Natural killer cell (primary cell): ENCODE measurements at places on chromosomes 3 and 15.

DNA sequence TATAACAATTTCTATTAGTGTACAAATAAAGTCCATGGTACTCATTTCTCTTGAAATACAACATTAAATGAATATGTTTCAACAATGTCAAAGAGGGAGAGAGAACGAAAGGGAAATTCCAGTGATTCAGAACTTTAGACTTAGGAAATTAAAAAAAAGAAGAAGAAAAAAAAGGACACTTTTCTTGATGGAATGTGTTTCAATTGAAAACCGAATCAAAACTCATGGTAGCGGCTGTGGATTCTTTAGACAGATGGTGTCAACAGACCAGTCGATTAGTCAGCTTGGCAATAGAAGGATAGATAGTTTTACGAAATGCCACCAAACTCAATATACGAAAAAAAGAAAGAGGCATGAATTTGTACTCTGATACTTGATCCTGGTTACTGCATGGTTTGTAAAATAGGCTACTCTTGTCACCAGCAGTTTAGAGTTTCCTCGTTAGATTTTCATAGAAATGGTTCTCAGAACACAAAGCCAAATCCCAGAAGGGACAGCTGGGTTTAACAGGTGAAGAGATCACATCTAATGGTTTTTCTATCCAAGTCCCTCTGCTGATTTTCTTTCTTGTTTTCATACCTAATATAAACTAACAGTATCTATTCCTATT lies 793.5 kb downstream of the ROBO1 start:
- no peak for DNase-seq

DNA sequence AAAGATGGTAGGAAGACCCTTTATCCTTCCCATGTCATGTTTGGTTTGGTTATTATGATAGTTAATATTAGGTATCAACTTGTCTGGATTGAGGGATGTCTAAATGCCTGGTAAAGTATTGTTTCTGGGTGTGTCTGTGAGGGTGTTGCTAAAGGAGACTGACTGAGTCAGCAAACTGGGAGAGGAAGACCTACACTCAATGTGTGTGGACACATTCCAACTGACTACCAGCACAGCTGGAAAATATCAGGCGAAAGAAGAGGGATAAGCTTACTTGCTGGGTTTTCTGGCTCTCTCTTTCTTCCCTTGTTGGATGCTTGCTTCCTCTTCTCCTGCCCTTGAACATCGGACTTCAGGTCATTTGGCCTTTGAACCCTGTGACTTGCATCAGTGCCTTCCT lies 1227.6 kb upstream of the EPHA6 start:
- no peak for DNase-seq

GRCh38 chr15:48451241-48451640 lies 120.0 kb downstream of the DUT start:
- DNase-seq = no peak

DNA sequence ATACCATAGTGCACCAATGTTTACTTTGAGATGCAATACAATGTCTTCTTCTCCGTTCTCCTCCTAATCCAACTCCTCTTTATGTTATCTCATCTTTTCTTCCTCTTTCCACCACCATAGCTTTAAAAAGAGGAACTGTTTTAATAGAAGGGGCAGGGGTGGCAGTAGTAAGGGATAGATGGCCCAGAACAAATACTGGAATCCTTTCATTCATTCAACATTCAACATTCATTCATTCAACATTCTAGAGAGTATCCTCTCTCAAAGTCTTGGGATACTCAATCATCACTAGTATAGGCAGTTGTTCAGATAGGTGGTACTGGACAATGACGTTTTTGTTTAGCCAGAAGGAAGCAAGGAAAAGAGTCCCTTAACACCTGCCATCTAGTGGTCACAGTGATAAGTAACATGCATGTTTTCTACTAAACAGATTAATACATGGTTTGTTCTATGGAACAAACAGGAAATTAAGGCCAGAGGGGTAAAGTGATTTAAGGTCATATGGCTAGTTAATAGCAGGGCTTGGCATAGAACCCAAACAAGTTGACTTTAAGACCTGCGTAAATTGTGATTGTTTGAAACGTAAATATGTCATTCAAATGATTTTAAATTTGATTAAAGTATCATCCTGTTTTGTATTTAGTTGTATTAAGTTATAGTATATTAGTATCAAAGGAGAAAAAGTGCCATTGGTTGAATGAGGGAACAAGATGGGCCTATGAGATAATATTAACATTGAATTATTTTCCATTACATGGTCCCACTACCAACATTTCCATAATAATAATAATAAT lies 26.9 kb upstream of the EHHADH start:
- no peak for DNase-seq

GRCh38 chr3:26559227-26559626 lies 63.3 kb upstream of the LRRC3B start:
- no peak for DNase-seq

GRCh38 chr15:66578286-66578875 lies 12.6 kb upstream of the LCTL start:
- DNase-seq = no peak

DNA sequence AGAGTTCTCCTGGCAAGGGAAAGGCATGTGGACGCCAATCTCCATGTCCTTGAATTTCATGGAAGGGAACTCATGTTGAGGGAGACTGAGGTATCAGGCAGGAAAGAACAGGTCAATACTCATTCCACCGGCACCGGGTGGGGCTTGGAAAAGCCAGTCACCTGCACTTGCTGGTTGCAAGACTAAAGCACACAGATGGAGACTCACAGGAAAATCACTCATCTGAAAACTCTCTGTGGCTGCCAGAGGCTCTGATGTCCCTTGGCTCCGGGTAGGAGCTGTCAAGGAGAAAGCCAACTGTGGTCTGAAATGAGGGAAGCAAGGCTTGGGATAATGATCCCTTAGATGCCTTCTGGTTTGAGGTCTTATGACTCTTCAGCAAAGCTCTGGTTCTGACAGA lies 8.7 kb upstream of the CGNL1 start:
- no peak for DNase-seq

GRCh38 chr3:8446845-8447244 lies 54.8 kb upstream of the LMCD1 start:
- DNase-seq = no peak

GRCh38 chr3:42053476-42053875 lies 37.7 kb upstream of the TRAK1 start:
- DNase-seq = no peak

DNA sequence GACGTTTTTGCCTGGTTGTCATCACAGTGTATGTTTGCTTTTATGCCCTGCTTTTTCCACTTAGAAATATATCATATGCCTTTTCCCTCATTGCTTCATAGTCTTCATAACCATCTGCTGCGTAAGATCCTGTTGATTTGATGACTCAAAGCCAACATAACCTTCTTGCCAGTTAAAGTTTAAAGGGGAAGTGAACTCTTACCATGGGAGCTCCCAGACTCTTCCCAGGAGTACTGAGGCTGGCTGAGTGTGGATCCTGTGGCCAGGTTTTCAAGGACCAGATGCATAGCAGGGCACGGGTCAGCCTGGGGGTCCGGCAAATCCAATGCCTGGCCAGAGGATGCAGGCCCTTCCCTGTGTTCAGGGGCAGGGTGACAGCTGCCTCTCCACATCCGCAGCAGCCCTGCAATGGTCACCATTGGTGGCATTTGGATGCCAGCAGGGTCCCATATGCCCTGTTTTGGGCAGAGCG lies 42.0 kb upstream of the SACM1L start:
- no peak for DNase-seq

DNA sequence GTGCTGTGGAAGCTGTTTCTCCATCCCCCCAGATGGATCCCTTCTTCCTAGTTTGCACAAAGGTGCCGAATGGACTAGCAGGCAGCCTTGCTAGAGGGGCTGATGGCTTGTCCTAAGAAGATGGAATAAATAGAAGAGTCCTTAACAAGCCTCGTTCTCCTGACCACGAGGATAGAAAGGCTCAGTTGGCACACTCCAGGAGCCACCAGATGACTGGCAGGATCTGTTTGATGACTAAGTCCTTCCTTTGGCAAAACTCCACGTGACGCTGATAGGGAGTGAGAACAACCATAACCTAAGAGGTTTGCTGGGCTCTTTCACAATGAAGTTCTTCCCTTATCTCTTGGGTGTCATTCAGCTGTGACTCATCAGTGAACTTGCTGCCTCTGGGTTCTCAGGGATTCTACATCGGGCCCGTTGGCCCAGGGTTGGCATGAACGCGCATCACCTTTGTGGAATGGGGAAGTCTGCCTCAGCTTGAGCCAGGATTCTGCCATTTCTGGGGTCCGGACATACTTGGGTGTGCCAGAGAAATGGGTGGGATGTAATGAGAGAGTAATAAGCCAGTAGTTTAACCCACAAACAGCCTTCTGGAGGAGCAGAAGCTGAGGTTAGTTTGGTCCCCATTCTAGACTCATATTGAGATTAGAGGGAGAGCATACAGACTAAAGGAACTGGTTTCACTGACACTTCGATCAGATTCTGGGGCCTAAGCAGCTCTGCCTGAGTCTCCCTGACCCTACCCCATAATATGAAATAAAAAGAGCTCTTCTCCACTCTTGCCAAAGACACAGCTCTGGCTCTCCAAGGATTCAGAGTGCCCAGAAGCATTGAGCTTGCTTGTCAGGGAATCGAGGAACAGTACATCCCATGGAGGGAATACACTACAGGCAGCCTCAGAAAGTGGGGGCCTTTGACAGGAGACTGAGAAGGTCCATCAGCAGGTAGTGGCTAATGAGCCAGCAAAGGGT lies 2.0 kb upstream of the MELTF start:
- no peak for DNase-seq

DNA sequence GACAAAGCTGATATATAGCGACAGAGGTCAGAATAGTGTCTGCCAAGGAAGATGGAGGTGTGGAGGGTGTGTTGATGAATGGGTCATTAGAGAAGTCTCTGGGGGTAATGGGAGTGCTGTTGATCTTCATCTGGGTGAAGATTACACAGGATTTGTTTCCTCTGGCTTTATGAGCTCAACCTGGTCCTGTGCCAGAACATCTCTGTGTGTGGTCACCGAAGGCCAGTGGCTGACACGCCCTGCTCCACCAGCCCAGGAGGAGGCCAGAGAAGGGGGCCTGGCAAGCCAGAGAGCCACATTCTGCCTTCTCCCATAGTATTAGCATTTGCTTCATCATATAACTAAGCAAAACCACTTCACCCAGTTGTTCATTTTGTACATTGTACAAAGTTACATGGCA lies 121.1 kb downstream of the ZNF621 start:
- no peak for DNase-seq

DNA sequence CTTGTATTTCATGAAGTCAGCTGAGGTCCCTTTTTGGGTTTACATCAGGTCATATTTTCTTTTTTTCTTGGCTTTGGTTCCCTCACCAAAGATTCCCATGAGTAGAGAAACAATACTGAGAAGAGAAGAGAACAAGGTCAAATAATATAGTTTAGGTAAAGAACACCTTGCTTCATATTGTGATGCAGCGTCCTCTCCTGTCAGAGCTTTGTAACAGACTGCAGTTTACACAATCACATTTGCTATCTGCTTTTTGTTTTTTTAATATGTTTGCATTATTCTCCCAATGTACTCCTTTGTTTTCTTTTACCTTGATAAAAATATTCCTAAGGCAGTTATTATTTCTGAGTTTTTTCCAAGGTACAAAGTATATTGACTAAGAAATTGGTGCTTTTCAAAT lies 283.2 kb downstream of the SHOX2 start:
- DNase-seq = no peak

- no peak for DNase-seq
Observed at GRCh38 chr3:128113817-128114794, 9.5 kb downstream of the RUVBL1 start.

GRCh38 chr3:19886404-19886803 lies 47.6 kb downstream of the EFHB start:
- DNase-seq = no peak

DNA sequence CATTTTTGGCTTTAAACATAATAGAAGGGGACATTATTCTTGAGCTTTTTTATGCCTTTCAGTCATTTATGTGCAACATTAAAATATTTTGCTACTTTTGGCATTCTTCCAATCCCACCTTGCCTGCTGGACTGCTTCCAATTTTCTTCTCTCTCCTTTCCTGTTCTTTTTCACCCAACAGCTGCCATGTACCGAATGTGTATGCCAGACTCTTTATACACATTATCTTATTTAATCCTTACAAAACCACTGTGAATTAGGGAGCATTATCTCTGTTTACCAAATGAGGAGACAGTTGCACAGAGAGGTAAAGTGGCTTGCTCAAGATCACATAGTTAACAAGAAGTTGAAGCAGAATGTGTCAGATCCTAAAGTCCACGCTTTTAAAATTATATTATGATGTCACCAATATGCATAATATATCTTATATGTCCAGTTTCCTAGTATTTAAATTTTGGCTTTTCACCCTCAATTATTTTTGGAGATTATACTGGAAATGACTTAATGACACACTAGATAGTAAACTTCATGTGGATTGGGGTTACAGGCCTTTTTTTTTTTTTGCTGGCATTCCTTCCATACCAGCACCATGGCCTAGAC lies 231.5 kb downstream of the THRB start:
- no peak for DNase-seq

DNA sequence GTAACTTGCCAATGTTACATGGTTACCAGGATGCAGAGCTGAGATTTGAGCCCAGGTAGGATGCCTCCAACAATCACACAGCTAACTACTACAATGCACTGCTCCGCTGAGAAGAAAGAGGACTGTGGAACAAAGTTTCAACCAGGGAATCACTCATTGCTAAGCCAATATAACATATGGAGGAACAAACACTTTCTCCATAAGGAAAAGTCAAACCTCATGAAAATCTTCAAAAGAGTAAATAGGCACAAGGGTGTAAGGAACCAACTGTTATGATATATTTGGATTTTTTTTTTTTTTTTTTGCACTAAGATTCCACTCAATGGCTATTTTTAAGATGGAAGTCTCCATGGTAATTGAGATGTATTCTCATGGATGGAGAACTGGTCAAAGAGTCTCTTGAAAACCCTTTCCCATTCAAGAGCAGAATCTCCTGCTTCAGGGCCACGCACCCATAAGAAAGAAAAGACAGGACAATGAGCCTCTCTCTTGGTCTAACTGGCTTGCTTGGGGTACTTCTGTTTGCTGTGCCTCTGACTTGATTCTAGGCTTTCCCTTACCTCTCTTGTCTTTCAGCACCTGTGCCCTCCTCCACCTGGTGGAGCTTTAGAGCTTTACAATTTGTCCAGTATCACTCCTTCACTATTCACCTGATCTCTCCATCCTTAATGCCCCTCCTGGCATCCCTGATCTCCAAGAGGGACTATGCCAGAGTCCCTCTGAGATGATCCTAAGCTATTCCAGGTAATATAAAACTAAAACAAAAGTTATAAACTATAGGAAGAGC lies 252.8 kb downstream of the NTRK3 start:
- no peak for DNase-seq

DNA sequence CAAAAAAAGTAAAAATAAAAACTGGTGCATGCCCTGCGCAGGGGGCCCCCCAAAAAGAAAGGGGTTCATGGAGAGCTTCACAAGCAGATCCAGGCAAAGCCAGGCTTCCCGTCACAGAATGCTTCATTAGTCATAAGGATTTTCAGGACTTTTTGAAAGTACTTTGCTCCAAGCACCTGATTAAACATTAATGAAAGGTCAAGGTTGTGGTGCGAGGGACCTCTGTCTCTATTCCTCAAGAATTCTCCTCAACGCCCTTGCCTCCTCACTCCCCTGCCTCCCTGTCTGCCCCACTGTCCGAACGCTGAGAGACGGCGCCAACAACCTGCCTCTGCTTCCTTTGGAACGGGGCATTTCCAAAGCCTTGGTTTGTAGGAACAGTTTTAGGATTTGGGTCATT lies 240.1 kb upstream of the IGF1R start:
- DNase-seq = no peak
